B cell (primary cell): ENCODE measurements at places on chromosomes 12 and 14. TPM values are rescaled to one million over a fixed set of nuclear protein-coding genes. Genes with fewer than 3 reads are reported as not detected.

DNA sequence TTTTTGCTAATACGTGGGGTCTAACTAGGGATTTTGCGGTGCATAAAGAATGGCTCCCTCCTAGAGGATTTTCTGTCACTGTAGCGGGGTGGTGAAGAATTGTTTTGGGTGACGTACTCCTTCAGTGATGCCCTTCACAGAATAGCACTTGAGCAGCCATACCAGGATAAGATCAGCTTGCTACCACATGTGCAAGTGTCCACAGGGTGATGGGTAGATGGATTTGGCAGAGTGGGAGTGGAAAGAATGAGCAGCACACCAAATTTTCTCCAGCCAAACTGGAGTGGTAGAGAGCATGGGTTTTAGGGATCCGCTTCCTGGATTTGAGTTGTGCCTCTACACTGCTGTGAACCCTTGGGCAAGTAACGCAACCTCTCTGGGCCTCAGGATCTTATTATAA is 2.3 kb downstream of the TCP11L2 start:
- H3K4me3 ChIP-seq: no peak overlapping the region
- no peak for DNase-seq
- no peak overlapping the region for H3K27ac ChIP-seq
- H3K36me3 ChIP-seq: peaks cover 19% of the 10 kb centered on the region
- peaks cover 41% of the 10 kb centered on the region for H3K4me1 ChIP-seq
- H3K27me3 ChIP-seq: no peaks in the 10 kb centered on the region

GRCh38 chr12:126343321-126343720 is 1278.1 kb downstream of the AACS start:
- H3K36me3 ChIP-seq: no peaks in the 10 kb centered on the region
- no peaks in the 10 kb centered on the region for H3K27me3 ChIP-seq
- H3K27ac ChIP-seq: no peak overlapping the region
- H3K4me3 ChIP-seq: no peak overlapping the region
- no peaks in the 10 kb centered on the region for H3K4me1 ChIP-seq

PPFIBP1 gene
- total RNA-seq: 11.1 and 15.0 TPM in 2 replicates

DNA sequence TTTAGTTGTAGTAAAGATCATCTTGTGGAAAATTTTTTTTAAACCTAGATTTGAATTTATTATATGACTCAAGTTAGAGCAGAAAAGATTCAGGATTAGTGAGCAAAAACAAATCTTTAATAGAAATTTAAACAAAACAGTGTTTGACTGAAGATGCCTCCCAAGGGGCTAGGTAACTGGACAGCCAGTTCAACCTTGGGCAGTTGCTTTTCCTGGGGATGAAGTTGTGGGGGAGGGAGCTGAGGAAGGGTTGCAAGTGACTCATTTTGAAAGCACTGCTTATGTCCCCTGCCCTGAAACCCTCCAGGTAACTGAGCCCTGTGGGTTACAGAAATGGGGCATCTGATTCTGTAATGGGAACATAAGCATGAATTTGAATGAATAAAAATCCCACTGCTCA is 13.1 kb downstream of the CFAP54 start:
- DNase-seq: no peak
- H3K27ac ChIP-seq: no peak overlapping the region
- no peak overlapping the region for H3K4me3 ChIP-seq
- H3K36me3 ChIP-seq: no peaks in the 10 kb centered on the region
- H3K4me1 ChIP-seq: peaks cover 18% of the 10 kb centered on the region

DNA sequence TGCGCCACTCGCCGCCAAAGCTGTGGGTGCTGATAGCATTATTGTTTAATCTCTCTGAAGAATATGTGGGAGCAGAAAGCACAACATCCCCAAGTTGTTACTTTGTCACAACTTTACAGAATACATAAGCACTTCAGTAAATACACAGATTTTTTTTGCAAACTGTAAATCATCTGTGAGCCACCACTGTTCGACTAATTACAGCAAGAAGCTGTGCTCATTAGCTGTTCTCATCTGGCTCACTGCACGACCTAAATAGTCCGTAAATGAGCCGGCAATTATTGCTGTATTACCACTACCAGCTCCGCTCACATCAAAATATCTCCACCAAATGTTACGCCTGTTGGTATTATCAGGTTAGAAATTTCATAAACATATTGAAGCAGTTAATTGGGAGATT is 228.9 kb upstream of the PRKD1 start:
- no peak overlapping the region for H3K4me3 ChIP-seq
- no peaks in the 10 kb centered on the region for H3K4me1 ChIP-seq
- no peak overlapping the region for H3K27ac ChIP-seq
- H3K27me3 ChIP-seq: no peaks in the 10 kb centered on the region
- DNase-seq: no peak
- H3K36me3 ChIP-seq: no peaks in the 10 kb centered on the region

SYT10 gene
- not detected in 2 replicates for total RNA-seq
